AML-193 (cell line): ENCODE measurements at places on chromosomes 7 and 10.

GRCh38 chr7:27205325-27206280 is 5.7 kb upstream of the HOXA13 start:
- DNase-seq, result no peak

- peak; percentile 78 for DNase-seq
These were observed 150.4 kb upstream of the PRPS1L1 start for GRCh38 chr7:18177815-18178660.

- peak; percentile 25 for DNase-seq
These were observed 61.0 kb downstream of the MPP7 start for GRCh38 chr10:28241741-28242399.

DNA sequence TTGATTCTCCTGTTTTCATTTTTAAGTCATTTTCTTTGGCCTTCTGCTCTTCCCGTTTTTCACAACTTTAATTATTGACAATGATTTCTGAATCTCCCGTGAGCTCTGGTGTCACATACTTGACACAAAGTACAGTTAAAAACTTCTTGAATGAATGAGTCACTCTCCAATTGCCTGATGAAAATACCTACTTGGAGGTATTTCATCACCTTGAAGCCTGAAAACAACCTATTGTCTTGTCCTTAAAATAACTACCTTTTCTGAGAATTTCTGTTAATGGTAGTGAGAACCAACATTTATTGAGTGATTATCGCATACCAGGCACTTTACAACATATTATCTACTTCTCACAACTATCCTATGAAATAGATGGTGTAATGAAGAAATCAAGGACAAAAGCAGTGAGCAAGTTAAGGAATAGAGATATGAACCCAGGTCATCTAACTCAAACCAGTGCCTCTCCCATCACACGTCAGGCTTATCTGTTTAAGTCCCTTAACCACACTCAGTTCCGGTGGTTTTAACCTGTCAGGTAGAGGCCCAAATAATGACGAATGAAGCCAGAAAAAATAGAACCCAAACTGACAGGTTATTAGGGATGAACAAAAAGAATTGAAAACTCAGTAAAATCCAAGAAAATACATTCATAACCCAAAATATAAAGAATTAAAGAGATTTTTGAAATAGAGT is 11.6 kb downstream of the BET1 start:
- no peak for DNase-seq
